Panc1 (cell line): ENCODE measurements at places on chromosomes 11 and 22.

GRCh38 chr22:25069426-25069757 is 116.9 kb downstream of the KIAA1671 start:
- H3K4me3 ChIP-seq: no peak overlapping the region
- no peak overlapping the region for H3K27ac ChIP-seq
- no peaks in the 10 kb centered on the region for H3K4me1 ChIP-seq

DNA sequence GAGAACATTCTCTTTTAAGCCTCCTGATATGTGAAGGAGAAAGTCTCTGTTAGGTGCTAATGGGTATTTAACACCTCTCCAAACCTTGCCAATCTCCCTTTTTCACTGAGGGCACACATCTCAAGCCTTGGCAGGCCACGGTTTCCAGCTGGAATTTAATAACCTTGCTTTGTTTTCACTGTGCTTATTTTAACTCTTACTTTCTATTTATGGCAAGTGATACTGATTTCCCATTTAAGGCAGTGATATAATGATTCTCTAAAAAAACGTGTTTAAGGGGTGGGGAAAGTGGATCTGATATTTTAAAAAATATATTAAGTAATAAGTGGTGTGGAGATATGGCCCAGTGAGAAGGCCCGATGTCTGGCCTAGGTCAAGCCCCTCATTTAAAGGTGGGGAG is 1.1 kb upstream of the RASD2 start:
- H3K4me1 ChIP-seq: peaks cover 12% of the 10 kb centered on the region
- peak overlapping the region; percentile 54 for H3K4me3 ChIP-seq
- H3K36me3 ChIP-seq: no peaks in the 10 kb centered on the region
- H3K27me3 ChIP-seq: no peaks in the 10 kb centered on the region
- H3K27ac ChIP-seq: no peak overlapping the region
- DNase-seq: no peak

DNA sequence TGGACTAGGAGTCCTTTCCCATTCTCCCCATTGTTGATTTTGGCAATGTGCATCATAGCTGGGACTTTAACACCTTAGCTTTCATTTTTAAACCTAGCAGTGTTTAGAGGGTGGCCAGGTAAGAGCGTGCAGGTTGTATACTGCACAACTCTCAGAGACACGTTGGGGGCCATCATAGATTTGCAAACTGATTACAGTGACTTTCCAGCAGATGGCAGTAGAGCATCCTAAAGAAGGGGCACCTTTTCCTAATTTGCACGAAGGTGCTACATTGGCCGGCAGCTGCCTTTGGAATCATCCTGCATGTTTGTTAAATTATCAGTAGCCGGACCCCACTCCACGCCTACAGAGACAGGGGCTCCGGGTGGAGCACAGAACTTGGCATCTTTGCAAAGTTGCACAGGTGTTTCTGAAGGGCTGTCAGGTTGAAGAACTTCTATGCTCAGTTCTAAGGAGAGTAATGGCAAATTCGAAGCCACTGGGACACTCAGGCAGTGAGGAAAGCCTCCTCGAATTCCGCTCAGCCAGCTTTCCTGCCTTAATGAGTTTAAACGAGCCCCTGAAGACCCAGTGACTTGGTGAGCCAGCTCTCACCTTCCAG is 7.7 kb downstream of the LHFPL7 start:
- H3K27ac ChIP-seq: no peak overlapping the region
- no peaks in the 10 kb centered on the region for H3K27me3 ChIP-seq
- H3K36me3 ChIP-seq: no peaks in the 10 kb centered on the region
- no peak overlapping the region for H3K4me3 ChIP-seq
- DNase-seq: no peak

- peaks cover 6% of the 10 kb centered on the region for H3K4me1 ChIP-seq
- H3K27me3 ChIP-seq: no peaks in the 10 kb centered on the region
- no peak overlapping the region for H3K27ac ChIP-seq
- no peaks in the 10 kb centered on the region for H3K36me3 ChIP-seq
These were observed 10.1 kb downstream of the COA4 start for GRCh38 chr11:73866586-73866996.

DNA sequence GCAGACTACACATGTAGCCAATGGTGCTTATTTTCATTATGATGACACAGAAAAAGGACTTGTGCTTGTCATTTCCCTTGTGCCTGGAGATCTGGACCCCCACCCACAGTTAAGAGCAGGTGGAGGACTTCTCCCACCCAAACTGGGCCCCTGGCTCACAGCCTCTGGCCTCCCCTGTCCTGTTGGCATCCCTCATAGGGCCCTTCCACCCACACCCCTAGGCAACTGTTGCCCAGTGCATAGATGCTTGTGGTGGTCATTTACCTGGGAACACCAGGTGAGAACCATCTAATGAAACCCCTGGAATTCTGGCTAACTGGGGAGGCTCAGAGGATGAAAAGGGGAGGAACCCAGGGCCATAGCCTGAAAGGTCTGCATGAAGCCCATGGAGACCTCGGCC is 355.9 kb downstream of the BUD13 start:
- no peaks in the 10 kb centered on the region for H3K36me3 ChIP-seq
- H3K27me3 ChIP-seq: peaks cover 11% of the 10 kb centered on the region; the same call in 1 of the 2 replicates
- H3K27ac ChIP-seq: no peak overlapping the region
- H3K4me1 ChIP-seq: no peaks in the 10 kb centered on the region
- DNase-seq: no peak

DNA sequence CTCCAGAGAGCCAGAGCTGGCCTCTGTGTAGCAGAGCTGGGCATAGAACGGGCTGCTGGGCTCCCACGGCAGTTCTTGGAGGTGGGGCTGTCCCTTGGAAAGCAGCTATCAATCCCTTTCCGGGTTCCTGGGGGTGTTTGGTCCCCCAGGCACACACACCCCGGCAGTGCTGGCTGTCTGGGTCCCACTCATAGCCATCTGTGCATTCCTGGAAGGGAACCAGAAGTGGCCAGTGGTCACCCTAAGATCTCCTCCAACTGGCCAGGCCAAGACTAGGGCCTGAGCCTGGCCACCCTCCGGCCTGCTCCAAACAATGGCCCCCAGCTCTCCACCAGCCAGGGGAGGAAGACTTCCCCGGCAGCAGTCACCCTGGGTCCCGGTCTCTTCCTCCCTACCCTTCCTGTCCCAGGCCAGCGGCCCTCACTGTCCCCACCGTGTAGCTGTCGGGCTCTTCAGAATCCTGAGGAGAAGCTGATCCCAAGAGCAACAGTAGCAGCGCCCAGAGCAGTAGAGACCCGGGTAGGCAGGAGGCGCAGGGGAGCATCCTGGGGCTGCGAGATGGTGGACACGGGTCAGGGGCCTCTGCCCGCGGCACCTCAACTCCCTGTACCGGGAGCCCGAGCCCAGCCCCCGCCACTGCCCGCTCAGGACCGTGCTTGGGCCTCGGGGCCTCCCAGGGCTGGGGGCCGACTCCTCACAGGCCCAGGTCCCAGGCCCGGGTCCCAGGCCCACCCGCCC is 620 bp downstream of the EFEMP2 start:
- H3K27ac ChIP-seq: peak overlapping the region; percentile 65
- no peaks in the 10 kb centered on the region for H3K36me3 ChIP-seq
- peaks cover 12% of the 10 kb centered on the region for H3K4me1 ChIP-seq
- H3K4me3 ChIP-seq: peak overlapping the region; percentile 16; the same call in 1 of the 2 replicates

DNA sequence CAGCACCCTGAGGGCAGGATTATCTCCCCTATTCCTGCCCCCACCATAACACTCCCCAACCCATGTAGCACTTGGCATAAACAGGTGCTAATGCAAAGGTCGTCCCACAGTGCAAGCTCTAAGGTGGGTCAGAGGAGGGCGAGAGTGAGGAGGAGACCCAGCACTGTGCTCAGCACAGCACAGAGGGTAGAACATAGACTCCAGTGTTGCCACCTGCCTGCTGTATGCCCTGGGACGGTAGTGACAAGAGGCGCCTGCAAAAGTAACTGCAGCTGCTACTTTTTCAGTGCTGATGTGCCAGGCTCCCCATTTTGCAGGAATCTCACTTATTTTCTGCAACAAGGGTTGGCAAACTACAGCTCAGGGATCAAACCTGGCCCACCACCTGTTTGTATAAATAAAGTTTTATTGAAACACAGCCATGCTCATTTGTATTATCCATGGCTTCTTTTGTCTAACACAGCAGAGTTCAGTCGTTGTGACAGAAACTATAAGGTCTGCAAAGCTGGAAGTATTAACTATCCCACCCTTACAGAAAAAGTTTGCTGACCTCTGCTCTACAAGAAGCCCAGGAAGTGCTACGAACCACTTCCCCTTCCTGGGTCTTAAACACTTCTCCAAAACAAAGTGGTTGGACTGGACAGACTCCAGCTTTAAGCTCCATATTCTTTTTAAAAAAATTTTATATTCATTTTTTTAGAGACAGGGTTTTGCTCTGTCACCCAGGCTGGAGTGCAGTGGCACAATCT is 16.9 kb upstream of the CDC42BPG start:
- H3K4me3 ChIP-seq: no peak overlapping the region
- 0 out of 2 replicates have a peak overlapping the region, but pooled peaks have one; percentile 0 for H3K27ac ChIP-seq
- peaks cover 63% of the 10 kb centered on the region for H3K4me1 ChIP-seq
- H3K27me3 ChIP-seq: no peaks in the 10 kb centered on the region
- H3K36me3 ChIP-seq: no peaks in the 10 kb centered on the region
- no peak for DNase-seq

DNA sequence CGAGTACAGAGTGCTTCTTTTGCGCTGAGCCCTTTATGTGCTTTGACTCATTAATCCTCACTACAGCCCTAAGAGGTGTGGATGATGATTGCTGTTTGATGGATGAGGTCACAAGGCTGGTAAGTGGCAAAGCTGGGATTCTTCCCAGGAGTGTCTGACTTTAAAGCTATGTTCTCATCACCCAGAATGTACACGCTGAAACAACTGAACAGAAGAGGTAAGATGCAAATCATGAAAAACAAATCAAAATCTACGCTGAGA is 37.7 kb upstream of the CREB3L1 start:
- no peak for DNase-seq
- H3K36me3 ChIP-seq: no peaks in the 10 kb centered on the region
- H3K4me1 ChIP-seq: peaks cover 29% of the 10 kb centered on the region
- no peaks in the 10 kb centered on the region for H3K27me3 ChIP-seq
